ENCODE measurements at places on chromosomes 5 and 9.

DNA sequence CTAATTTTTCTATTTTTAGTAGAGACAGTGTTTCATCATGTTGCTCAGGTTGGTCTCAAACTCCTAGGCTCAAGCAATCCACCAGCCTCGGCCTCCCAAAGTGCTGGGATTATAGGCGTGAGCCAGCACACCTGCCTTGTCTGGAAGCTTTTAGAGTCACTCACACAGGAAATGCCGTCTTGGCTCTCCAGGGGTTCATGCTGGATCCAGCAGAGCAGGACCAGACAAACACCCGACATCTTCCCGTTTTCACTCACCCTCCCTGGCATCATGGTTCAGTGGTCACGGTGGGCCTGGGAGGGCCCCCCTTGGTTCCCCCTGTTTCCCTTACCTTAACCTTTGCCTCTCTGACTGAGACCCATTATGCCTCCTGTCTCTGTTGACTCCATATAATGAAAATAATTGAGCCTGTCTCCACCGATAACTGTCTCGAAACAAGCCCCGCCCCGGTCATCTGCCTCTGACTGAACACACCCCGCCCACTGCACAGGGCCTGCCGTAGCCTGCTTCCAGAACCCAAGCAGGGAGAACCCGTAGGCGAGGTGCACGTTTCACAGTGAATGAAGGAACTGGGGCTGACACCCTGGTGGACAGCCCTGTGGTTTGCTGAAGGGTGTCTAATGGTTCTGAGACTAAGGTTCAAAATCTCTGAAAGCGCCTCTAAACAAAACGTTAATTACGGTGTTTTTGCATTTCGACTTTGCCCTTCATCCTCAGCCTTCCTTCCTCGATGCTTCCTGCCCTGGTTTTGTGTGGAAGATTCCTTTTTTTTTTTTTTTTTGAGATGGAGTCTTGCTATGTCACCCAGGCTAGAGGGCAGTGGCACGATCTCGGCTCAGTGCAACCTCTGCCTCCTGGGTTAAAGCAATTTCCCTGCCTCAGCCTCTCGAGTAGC, 39.7 kb upstream of the SPRY4 start:
- DNase-seq = peak; percentile 62

DNA sequence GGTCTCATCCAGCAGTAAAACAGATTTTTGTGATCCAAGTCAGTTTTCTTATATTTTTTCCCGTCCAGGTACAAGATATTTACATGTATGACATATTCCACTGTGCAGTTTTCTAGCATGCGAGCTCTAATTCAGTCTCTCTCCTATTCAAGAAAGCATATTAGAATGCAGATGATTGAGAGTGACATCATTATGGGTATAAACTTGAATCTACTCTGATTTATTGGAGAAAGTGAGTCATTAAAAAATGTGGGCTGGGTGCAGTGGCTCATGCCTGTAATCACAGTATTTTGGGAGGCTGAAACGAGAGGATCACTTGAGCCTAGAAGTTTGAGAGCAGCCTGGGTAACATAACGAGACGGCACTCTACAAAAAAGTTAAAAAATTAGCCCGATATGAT, 6.2 kb downstream of the FER start:
- no peak for DNase-seq

DNA sequence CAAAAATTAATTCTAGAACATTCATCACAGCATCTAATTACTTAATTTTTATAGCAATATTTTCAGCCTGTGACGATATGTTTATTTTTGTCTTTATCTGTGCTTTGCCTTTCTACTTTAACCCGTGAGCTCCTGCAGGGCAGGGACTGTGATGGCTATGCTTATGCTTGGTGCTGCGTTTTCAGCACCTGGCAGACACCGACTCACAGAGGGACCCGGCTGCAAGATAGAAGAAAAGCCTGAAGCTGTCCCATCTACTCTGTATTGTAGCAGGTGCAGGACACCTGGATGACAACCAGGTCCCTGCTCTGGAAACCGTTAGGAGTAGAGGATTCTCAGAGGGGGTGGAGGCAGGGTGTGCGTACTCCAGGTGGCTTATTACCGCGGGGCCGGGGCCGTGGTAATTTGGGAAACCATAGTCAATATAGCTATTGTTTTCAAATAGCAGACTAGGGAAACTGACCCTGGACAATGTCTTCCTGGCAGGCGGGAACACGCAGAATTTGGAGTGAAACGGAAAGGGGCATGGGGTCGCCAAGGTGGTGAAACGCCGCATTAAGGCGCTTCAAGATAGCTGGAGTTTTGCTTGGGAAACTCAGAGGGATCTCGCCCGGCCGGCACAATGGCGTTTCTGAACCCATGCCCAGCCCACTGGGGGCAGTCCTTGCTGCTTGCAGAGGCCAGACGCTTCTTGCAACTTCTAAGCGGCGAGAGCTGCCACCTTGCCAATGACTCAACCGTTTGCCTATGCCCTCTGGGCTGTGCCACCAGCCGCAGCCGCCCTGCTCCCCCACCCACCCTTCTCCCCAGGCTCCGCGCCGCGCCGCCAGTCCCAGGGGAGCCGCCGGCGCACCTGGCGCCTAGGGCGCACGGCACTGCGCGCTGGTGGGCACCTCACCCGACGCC, 140.1 kb upstream of the PALM2AKAP2 start:
- peak; percentile 64 for DNase-seq

DNA sequence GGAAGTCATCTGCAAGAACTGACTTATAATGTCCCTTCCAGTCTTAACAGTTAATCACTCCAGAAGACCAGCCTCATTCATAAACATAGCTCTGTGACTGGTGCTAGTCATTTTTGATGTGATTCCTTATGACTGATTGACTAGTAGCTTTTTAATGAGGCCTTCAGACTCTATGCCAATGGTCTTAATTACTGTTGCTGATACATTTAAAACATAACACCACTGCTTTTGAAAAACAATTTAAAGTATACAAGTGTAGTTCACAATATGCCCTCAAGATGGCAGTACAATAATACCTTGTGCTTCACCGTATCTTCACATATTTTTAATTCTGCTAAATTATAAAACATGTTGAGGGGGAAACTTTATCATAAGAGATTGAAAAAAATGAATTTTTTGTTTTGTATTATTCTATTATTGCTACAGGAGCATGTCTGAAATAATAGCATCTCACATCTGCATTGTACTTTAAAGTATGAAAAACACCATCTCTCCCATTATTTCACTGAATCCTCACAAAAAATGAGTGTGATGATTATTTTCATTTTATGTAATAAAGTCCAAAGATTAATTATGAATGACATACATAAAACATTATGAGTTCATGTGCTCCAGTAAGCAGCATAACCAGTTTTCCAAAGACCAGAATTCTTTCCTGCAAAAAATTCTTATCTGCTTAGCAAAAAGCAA, 55.2 kb upstream of the SHISAL2B start:
- DNase-seq = no peak

- no peak for DNase-seq
These were observed 567.0 kb upstream of the CDH18 start for GRCh38 chr5:20555034-20555433.

DNA sequence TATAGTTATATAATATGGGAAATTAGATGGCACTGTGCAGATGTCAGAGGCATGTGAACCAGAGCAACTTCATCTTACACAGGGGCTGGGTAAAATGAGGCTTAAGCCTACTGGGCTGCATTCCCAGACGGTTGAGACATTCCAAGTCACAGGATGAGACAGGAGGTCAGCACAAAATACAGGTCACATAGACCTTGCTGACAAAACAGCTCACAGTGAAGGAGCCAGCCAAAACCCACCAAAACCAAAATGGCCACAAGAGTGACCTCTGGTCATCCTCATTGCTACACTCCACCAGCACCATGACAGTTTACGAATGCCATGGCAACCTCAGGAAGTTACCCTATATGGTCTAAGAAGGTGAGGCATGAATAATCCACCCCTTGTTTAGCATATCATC, 479.4 kb downstream of the TLR4 start:
- no peak for DNase-seq

DNA sequence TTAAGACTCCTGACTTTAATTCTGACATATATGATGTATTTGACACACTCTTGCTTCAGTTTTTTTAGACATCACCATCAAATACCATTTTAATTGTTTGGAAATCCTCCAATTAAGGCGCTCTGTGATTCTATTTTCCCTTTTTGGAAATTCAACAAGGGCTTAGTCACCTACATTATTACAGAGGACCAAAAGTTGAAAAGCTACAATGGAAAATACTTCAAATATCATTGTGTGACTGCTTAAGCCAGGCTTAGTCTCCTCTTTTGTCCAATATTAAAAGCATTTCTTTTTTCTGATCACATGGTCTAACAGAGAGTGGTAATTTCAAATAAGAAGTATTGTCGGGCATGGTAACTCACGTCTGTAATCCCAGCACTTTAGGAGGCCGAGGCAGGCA, 160.3 kb downstream of the CEMIP2 start:
- DNase-seq = no peak

- no peak for DNase-seq
These were observed 8.9 kb upstream of the NKX2-5 start for GRCh38 chr5:173243831-173244305.

- DNase-seq = no peak
These were observed 33.4 kb upstream of the VDAC1 start for GRCh38 chr5:134038138-134038537.

DNA sequence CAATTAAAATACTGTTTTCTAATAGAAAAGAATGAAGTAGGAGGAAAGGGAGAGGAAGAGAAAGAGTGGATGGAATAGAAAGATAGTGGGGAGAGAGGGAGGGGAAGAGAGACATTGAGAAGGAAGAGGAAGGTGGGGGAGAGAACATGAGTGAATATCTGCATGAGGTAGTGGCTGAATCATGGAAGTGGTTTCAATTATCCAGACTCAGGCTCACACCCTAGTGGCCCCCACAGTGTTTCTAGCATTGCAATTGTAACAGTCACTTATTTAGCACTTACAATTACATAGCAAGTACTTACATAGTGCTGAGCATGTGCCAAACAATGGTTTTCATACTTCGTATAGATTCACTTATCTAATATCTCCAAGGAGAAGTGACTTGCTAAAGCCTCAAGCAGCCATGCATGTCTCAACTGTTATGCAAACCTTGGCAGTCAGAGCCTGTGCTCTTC, 72.7 kb downstream of the CAST start:
- DNase-seq = no peak

DNA sequence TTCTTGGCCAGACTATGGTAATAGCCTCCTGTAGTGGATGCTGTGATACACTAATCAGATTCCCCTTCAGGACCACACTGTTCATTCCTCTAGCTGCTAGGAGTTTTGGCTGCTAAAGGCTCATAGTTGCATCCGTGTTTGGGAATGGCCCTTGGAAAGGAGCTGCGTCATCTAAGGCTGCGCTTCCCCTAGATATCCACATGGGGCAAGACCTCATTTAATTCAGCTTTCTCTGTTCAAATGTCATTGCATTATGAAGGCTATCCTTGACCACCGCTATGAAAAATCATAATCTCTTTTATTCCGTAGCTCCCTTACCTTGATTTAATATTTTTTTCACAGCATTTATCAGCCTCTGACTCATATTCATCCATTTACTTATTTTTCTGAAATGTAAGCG, 258.3 kb upstream of the NR4A3 start:
- no peak for DNase-seq

DNA sequence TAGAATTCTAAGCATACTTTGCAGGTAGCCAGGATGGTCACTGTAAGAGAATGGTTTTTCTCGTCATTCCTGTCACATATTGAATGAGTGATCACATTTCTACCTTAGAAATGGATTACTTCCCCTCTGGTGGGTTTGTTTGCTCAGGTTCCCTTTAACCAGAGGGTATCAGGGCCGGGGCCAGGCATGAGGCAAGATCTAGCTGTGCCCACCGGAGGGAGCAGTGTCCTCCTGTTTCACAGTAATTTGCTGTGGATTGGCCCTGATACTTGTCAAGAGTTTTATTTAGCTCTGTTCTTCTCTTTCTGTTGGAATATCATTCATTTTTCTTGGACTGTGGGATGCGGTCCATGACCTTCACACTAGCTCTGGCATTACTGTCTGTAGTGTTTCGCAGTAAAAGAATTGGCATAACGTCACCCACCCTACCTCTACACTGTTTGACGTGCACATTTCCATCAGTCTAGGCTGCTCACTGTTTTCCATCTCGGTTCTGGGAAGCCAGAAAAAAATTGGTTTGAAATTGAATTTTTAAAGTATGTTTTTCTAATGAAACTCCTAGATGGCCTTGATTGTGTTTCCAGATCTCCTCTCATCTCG, 42.4 kb upstream of the ZBED3 start:
- DNase-seq = no peak

DNA sequence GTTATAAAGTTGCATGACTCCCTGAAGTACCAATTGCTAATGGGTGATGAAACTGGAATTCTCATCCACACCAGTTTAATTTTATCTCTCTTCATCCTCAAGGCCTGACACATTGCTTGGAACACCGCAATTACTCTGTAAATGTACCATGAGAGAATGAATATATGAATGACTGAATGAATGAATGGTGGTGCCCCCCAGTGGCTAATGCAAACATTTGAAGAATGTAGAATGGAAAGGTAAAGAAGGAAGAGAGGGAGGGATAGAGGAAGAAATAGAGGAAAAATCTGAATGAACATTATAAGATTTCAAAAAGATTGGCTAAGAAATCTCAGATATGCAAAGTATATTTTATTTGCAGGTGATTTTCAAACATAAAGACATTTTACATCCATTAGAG, 13.1 kb downstream of the PAPPA start:
- no peak for DNase-seq

DNA sequence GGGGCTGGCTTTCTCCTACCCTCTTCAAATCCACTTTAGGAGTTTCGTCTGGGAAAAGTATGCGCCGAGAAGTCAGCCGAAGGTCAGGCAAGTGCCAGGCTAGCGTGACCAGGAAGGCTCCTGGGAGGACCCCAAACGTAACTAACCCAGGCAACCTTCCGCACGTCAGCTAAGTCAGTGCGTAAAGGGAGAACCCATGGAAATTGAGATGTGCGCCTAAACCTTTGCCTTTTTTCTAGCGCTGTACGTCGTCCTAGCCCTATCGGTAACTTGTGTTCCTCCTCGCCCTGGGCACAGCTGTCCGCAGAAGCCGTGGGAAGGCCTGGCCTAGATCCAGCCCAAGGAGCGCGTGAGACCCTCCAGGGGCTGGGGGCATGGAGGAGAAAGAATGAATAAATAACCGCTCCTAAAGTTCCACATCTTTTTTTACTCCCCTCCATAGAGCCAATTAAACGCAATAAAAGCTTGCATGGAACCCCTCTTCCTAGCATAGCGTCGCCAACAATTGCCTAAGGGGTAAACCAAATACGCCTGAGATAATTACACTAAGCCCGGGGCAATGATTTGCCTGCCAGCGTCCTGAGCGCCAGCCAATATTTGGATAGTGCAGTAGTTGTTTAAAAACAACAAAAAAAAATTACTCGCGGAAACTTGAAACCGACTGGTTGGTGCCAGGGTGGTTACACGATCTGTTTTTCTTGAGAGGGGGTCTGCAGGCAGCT, 4.0 kb upstream of the FOXB2 start:
- DNase-seq = peak; percentile 50

DNA sequence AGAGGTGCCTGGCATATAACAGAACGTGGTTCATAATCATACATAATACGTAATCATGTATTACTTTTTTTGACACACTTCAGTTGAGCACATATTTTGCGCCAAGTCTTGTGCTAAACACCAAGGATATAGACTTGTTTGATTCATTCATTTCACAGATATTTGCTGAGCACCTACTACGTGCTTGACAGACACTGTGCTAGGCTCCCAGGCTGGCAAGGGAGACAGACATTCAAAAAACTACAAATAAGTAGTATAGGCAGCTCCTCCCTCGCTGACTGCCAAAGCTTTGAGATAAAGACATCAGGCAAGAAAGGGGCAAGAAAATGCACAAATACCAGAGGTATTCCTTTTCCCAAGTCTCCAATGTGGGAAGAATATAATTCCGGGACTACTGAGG, 122.5 kb upstream of the CPEB4 start:
- DNase-seq = no peak

- DNase-seq = no peak
These were observed 48.9 kb downstream of the MACIR start for GRCh38 chr5:103307470-103307869.
